ENCODE measurements at places on chromosomes 7 and 10.

DNA sequence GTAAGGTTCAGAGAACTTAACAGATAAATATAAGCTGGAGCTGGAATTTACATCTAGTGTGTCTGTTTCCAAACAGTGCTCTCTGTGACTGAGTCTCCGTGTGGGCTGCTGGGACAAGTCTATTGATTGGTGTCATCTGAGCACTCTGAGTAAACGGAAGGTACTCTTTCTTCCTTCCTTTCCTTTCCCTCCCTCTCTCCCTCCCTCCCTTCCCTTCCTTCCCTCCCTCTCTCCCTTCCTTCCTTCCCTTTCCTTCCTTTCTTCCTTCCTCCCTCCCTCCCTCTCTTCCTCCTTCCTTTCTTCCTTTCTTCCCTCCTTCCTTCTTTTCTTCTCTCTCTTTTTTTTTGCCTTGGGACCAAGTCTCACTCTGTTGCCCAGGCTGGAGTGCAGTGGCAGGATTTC lies 61.8 kb downstream of the ANKRD61 start:
- DNase-seq: no peak

DNA sequence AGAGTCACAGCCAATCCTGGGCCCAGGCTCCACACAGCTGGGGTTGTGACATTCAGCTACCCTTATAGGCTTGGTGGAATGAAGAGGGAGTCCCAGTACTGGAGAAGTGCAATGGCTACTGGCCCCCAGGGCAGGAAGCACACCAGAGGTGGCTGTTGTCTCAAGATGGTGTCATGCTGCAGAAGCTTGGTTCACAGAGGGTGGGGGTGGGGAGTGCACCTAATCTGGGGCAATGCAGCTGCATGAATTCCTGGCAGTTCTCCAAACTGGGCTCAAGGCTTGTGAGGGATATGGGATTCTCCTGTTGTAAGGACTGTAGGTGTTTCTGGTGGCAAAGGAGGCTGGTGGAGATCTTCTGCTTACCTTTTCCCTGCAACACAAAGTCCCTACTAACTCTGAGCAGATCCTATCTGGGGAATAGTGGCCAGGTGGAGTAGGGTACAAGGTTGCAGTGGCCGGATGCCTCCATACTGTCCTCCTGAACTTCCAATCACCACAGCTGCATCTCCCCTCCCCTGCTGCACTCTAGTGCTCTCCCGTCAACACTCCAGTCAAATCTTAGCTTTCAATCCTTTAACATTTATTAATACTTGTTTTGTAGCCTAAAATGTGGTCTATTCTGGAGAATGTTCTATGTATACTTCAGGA lies 27.4 kb upstream of the PLA2G12B start:
- no peak for DNase-seq

DNA sequence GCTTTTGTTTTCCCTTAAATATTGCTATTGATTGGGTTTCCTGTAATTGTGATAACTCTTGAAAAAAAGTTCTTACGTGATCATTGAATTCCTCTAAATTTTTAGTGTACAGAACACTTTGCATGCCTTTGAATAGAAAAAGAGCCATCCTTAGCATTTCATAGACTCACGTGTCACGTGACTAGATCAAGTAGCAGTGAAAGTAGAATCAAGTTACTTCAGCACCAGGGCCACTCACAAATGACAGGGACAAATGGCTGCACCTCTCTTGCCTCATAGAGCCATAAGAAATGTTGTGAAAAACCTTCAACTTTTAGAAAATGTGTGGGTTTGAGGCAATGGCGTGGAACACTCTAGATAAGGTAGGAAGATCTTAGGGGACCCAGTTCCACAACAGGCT lies 203.8 kb downstream of the ZEB1 start:
- no peak for DNase-seq

GRCh38 chr10:113735913-113736312 lies 15.6 kb upstream of the PLEKHS1 start:
- DNase-seq: no peak

GRCh38 chr10:11017570-11018431 lies at the start of gene CELF2:
TSS of gene CELF2 (plus strand) at chr10:11017872. CDS start at chr10:11018090, 218 bp downstream.
- DNase-seq: peak; percentile 7

DNA sequence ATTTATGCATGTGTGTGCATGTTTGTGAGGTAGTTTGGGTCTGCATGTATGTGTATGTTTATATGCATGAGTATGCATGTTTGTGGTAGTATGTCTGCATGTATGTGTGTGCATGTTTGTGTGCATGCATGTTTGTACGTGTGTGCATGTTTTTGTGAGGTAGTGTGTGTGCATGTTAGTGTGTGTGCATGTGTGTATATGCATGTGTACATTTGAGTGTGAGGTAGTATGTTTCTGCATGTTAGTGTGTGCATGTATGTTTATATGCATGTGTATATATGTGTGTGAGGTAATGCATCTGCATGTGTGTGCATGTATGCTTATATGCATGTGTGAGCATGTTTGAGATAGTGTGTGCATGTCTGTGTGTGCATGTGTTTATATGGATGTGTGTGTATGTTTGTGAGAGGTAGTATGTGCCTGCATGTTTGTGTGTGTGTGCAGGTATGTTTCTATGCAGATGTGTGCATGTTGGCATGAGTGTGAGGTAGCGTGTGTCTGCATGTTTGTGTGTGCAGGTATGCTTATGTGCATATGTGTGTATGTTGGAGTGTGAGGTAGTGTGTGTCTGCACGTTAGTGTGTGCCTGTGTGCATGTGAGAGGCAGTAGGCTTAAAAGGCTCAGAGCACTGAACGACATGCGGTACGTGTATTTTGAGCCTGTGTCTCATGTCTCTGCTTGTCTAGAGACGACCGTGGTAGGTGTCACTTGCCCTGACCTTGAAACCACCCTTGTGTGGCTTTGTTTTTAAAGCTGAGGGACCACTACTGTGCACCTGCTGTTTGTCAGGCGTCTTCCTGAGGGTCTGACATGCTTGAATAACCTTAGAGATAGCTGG lies 43.7 kb downstream of the PFKP start:
- DNase-seq: no peak

- DNase-seq: no peak
Observed at GRCh38 chr10:68955355-68955831, 577 bp upstream of the DDX21 start.

- DNase-seq: no peak
Observed at GRCh38 chr7:3028758-3029093, 14.9 kb downstream of the CARD11 start.

GRCh38 chr7:99860281-99861127 lies 16.3 kb downstream of the OR2AE1 start:
- no peak for DNase-seq

DNA sequence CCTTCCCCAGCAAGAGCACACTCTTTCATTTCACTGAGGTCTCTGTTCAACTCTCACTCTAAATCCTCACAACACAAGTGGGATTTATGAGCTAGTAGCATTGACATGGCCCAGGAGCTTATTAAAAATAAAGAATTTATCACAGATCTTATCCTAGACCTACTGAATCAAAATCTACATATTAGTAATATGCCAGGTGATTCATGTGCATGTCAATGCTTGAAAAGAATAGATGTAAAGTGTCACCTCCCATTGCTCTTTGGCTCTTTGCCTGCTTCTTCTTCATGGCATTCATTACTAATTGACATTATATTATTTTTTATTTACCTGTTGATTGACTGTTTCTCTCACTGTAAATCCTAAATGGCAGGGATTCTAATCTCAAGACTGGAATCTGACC lies 459.2 kb upstream of the LRRTM3 start:
- DNase-seq: no peak

- DNase-seq: no peak
Observed at GRCh38 chr7:16515785-16516685, 10.6 kb upstream of the LRRC72 start.

- no peak for DNase-seq
Observed at GRCh38 chr10:98016772-98017475, 13.5 kb downstream of the CRTAC1 start.

- no peak for DNase-seq
Observed at GRCh38 chr10:78177491-78178185, 144.0 kb downstream of the RPS24 start.

DNA sequence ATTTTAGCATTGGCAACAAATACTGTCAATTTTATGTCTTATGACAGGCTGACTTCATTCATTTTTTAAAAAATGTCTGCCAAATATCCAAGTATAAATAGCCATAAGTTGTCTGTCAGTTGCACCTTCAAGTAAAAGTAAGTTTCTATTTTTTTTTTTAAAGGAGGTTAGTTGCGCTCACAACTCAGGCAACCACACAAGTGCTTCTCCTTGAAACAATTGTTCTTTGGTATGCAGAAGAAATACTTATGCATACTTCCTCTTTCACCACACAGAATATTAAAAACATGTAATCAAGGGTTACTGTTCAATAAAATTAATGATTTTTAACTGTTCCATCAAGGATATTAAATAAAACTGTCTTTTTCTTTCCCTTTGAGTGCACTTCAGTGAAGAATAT lies 97.9 kb downstream of the RTKN2 start:
- DNase-seq: no peak

GRCh38 chr10:28906011-28906411 lies 228.7 kb downstream of the BAMBI start:
- no peak for DNase-seq

- no peak for DNase-seq
Observed at GRCh38 chr7:143936087-143937009, 1.3 kb downstream of the OR2F2 start.

DNA sequence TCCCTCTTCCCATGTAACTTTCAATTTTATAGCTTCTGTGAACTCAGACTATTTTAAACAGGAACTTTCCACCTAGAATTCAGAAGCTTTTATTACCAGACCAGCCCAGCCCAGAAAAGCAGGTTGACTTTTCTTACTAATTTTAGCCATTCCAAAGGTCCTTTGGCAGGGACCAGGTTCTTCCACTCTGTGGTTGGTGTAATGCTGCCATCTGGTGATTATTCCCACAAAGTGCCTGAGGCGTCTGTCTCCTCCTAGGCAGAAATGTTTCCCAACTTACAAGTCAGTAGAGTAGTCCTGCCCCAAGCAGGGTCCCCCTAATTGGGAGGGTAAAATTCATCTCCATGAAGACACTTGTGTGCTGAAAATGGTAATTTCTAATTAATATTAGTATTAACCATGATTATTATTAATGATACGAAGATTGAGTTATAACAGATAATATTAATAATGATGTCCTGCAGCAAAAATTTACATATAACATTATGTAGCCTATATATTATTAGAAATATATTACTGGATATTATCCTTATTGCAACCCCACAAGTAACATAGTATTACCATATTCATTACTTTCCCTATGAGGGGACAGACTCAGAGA lies 53.0 kb upstream of the PPP1R17 start:
- no peak for DNase-seq

DNA sequence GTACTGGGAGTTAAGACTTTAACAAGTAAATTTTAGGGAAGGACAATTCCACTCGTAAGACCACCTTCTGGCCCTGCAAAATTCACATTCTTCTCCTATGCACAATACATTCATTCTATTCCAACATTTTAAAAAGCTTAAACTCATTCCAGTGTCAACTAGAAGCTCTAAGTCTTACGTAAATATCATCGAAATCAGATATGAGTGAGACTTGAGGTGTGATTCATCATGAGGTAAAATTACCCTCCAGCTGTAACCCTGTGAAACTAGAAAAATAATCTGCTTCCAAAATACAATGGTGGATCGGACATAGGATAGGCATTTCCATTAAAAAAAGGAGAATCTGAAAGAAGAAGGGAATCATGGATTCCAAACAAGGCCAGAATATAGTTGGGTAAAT lies 370.3 kb downstream of the CDC14C start:
- DNase-seq: no peak

GRCh38 chr10:71856619-71857018 lies 5.6 kb upstream of the PSAP start:
- no peak for DNase-seq

DNA sequence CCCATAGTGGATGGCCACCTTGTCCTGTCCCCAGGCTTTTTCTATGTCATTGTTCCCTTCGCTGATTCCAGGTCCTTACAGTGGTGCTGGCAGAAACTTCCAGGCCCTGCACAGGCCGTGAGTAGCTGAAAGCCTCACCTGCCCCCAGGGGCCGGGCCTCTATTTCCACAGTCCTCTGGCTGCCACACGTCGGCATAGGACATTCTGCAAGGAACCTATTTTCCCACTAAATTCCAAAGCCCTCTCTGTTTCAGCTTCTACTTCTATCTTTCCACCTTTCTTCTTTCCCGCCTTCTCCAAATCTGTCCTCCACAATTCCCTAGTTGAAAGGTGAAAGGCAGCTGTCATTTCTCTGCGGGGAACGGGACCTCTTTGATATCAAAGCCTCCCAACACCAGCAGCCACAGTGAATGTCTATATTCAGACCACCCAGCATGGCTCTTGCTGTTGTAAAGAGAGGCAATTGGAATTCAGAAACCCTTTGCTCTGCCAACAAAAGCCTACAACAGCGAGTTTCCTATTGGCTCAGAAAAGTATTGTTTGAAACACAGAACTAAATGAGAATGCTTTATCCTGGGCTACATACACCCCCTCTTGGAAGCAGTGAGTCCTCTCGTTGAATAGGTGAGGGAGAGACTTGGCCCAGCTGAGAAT lies 607.7 kb downstream of the GALNT17 start:
- no peak for DNase-seq

DNA sequence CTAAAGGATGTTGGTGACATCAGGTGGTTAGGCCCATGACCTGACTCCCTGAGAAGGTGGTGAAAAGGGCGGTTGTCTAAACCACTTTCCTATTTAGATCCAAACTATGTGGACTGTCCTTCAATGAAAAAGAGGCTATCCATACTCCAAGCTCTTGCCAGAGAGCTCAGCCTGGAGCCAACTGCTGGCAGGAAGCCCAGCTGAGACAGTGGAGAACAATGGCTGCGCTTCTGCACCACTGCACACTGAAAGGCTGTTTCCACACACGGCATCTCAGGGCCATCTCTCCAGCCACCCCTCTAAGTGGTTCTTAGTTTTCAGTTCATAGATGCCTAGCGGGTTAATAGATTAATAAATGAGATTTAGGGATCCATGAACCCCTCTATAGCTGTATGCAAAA lies 488.8 kb upstream of the ZMIZ1 start:
- no peak for DNase-seq

DNA sequence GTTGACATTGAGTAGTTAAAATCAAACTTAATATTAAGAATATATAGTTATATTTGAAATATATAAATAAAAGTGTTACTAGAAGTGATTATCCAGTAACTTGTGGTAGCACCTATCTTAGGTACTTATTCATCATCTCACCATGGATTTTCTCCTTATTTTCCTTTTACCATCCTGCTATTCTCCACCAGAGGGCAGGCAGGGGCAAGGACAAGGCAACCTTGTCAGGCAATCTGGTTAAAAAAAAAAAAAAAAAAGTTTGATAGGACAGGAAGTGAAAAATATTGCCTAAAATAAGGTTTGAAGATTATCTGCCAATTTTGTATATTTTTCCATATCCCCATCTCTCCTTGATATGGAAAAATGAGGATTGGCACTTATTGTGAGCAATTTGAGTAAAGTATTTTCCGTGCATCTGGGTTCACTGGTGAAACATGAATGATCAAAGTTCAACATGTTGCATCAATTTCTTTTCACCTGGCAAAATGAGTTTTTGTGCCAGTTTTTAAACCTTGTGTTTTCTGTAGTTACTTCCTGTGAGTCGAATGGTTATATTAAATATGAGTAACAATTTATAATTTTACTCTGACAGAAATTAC lies 256.7 kb downstream of the AGMO start:
- DNase-seq: no peak

Measured in stimulated activated CD8-positive, alpha-beta memory T cell treated with anti-CD3 and anti-CD28 coated beads, Interleukin-4, amount 100 ng/mL, for 4 hours (primary cell).